ENCODE measurements at places on chromosomes 11 and 22. TPM values are rescaled to one million over a fixed set of nuclear protein-coding genes. Genes with fewer than 3 reads are reported as not detected.

DNA sequence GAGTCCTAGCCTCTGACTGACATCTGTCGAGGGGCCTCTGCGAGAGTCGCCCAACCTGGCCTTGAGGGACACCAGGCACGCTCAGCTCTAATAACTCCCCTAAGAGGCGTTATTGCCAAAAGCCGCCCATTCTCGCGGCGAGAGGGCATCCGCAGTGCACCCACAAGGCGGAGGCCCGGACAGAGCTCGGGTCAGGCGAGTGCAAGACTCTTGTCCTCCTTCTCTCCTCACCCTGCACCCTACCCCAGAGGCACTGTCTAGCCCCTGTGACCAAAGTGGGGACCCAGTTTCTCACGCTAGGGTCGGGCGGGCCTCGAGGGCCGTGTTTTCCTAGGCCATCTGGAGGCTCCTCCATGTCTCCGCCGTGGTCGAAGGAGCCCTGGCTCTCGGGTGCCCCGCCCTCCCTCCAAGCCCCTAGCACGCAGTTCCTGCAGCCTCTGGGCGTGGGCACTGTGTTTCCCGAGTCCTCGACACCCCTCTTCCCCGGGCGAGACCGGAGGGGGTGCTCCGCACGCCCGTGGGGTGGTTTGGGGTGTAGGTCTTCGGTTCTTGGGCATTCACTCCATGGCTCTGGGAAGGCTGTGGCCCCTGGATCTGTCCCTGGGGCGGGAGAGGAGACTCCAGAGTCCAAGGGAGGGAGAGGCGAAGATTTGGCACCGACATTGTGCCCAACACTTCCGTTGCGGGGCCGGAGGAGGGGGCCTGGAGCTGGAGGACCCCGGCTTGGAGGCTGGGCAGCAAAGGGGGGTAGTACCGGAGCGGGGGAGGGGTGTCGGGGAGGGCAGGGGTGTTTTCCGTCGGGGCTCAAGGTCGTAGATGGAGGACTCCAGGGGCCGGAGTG is 1.0 kb downstream of the CHRM4 start:
- no peak for DNase-seq

GRCh38 chr22:25081409-25081824 is 118.2 kb upstream of the CRYBB3 start:
- no peak for DNase-seq

DNA sequence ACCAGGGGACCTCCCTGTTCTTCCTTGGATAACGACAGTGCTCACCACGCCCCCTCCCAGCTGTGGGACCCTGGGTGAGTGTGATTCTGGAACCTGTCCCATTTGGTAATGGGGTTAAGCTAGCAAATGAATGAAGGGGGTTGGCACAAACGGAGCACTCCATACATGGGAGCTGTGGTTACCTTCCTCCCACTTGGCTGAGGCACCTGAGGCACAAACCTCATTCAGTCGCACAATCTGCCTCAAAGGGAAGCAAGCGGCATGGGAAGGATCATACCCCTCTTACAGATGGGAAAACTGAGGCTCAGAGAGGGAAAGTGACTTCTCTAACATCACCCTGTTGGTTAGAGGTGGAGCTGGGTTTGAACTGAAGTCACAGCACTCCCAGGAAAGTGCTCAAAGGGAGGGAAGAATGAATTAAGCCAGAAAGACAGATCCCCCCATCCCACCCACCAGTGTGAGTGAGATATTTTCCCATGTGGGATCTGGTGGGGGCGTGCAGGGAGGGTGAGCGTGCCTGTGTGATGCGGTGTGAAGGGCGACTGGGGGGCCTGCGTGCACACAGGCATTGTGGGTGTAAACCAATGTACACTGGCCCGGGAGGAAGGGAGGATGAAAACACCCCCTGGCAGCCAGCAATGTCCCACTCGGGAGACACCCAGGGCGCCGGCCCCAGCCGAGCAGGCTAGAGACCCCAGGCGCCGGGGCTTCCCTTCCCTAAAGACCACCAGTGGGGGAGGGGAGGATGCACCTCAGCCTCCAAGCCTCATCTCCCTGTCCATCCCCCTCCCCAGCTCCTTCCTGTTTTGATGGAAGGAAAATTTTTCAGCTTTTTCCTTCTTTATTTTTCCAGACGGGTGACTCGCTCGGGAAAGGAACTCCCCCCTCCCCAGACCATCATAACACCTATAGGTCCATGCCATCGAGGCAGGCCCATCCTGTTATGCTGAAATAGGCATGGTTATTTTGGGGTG is 8.0 kb upstream of the PDGFB start:
- no peak for DNase-seq

- no peak for DNase-seq
Observed at GRCh38 chr11:118286545-118286944, 18.0 kb upstream of the CD3E start.

GRCh38 chr11:125279676-125280418 is 115.3 kb downstream of the PKNOX2 start:
- no peak for DNase-seq

GRCh38 chr11:112989198-112989597 is 28.0 kb downstream of the NCAM1 start:
- DNase-seq = no peak

GRCh38 chr11:76835036-76835435 is 25.7 kb upstream of the ACER3 start:
- no peak for DNase-seq

- no peak for DNase-seq
Observed at GRCh38 chr11:100833276-100833675, 146.2 kb downstream of the ARHGAP42 start.

- no peak for DNase-seq
Observed at GRCh38 chr11:85737738-85738137, 51.7 kb upstream of the CCDC89 start.

Gene FXYD6
- polyA plus RNA-seq = 57.8 TPM

Gene RRP7A
- 26.3 TPM for polyA plus RNA-seq

Gene ADAMTS15
- 3.6 TPM for polyA plus RNA-seq

Gene CLDN5
- 47.8 TPM for polyA plus RNA-seq

Gene GAL3ST1
- 34.3 TPM for polyA plus RNA-seq

Gene CCDC116
- 0.22 TPM for polyA plus RNA-seq
